B cell (primary cell): ENCODE measurements at places on chromosomes 11 and 22. TPM values are rescaled to one million over a fixed set of nuclear protein-coding genes. Genes with fewer than 3 reads are reported as not detected.
A peak's percentile ranks its signal among the peaks of the same experiment; 100 is the strongest.

The RAB39A gene
- total RNA-seq: 2.4 TPM in 2 replicates

The MMP13 gene
- total RNA-seq: not detected in 2 replicates

The PATE4 gene
- not detected in 2 replicates for total RNA-seq

GRCh38 chr22:48259991-48260670 is 1497.7 kb downstream of the TBC1D22A start:
- H3K4me3 ChIP-seq: no peak overlapping the region
- peaks cover 14% of the 10 kb centered on the region for H3K4me1 ChIP-seq
- no peaks in the 10 kb centered on the region for H3K36me3 ChIP-seq
- DNase-seq: no peak

DNA sequence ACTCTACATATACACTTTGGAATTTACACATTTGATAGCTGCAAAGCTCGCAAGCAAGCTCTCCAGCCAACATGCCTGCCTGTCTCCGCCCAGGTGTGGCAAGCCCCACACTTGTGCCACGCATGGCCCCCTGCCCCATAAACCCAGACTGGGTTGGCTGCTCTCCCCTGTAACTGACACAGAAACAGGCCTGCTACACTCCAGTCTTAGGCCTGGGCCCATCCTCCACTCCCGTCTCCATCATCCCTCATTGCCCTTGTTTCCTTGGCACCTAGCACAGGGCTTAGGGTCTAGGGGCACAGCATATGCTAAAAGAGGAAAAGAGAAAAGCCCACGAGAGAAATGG is 41.4 kb downstream of the PACSIN2 start:
- DNase-seq: no peak

DNA sequence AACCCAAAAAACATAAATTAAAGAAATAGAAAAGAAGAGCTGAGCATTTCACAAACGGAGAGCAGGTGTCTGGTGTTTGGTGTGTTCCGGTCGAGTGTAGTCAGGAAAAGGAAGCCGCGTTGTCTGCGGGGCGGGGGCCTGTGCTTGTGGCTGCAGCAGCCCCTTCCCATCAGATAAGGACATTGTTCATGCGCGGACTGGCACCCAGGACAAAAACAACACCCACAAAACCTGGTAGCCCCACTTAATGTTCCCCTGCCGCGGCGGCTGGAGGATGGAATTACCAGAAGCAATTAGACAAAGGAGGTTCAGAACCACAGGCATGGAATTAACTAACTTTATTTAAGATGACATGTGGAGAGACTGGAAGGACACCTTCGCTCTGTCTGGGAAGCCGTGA is 29.9 kb downstream of the KRTAP5-5 start:
- no peaks in the 10 kb centered on the region for H3K4me1 ChIP-seq
- H3K4me3 ChIP-seq: no peak overlapping the region
- no peaks in the 10 kb centered on the region for H3K36me3 ChIP-seq
- H3K27me3 ChIP-seq: peaks cover 22% of the 10 kb centered on the region

- DNase-seq: peak; percentile 82
- H3K36me3 ChIP-seq: no peaks in the 10 kb centered on the region
- H3K4me3 ChIP-seq: no peak overlapping the region
- no peak overlapping the region for H3K27ac ChIP-seq
- H3K27me3 ChIP-seq: no peaks in the 10 kb centered on the region
- H3K4me1 ChIP-seq: peaks cover 4% of the 10 kb centered on the region
These were observed 10.7 kb upstream of the RPS3 start for GRCh38 chr11:75388386-75389275.

- peaks cover 4% of the 10 kb centered on the region for H3K4me1 ChIP-seq
- no peak for DNase-seq
- H3K27ac ChIP-seq: no peak overlapping the region
- H3K4me3 ChIP-seq: no peak overlapping the region
- H3K36me3 ChIP-seq: no peaks in the 10 kb centered on the region
These were observed 112.1 kb upstream of the SPON1 start for GRCh38 chr11:13850231-13851005.

- no peak overlapping the region for H3K4me3 ChIP-seq
- no peak for DNase-seq
- H3K27me3 ChIP-seq: no peaks in the 10 kb centered on the region
- no peaks in the 10 kb centered on the region for H3K4me1 ChIP-seq
- H3K36me3 ChIP-seq: no peaks in the 10 kb centered on the region
These were observed 4.7 kb downstream of the MRGPRD start for GRCh38 chr11:68976095-68976494.

DNA sequence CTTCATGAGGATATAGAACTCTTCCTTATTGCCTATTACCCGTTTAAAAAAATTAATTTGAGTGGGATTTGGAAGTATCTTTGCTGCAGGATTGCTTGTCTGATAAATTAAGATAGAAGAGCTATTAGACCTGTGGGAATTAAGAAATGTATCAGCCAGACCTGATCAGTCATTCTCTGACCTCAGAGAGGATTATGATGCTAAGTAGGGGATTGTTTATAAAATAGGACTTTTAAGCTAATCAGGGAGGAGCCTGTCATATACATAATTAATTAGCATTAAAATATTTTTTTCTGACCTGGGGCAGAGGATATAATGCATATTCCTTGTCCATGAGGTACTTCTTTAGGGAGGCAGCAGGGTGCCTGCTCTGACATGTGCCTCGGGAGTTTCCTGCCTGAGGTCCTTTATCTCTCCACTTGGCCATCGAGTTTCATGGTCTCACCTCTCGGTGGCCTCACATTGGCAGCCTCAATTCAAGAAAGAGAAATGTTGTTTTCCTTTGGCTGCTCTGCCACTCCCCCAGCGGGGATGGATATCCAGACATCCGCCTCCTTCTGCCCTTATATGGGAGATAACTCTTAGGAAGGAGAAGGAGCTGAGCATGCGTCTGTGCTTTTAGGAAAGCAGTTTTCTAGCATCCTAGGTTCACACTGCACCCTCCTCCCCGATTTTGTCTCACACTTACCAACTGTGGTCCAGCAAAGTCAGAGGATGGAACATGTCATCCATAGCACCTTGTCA is 41.1 kb downstream of the DIXDC1 start:
- DNase-seq: no peak
- H3K27me3 ChIP-seq: no peaks in the 10 kb centered on the region
- H3K4me1 ChIP-seq: peaks cover 8% of the 10 kb centered on the region
- H3K4me3 ChIP-seq: no peak overlapping the region
- no peaks in the 10 kb centered on the region for H3K36me3 ChIP-seq
- no peak overlapping the region for H3K27ac ChIP-seq

GRCh38 chr11:1064167-1064566 is 10.5 kb upstream of the MUC2 start:
- H3K27me3 ChIP-seq: no peaks in the 10 kb centered on the region
- no peaks in the 10 kb centered on the region for H3K4me1 ChIP-seq
- no peak overlapping the region for H3K4me3 ChIP-seq
- no peak for DNase-seq
- no peaks in the 10 kb centered on the region for H3K36me3 ChIP-seq
